ENCODE measurements at places on chromosomes 12 and 14.
A peak's percentile ranks its signal among the peaks of the same experiment; 100 is the strongest.

DNA sequence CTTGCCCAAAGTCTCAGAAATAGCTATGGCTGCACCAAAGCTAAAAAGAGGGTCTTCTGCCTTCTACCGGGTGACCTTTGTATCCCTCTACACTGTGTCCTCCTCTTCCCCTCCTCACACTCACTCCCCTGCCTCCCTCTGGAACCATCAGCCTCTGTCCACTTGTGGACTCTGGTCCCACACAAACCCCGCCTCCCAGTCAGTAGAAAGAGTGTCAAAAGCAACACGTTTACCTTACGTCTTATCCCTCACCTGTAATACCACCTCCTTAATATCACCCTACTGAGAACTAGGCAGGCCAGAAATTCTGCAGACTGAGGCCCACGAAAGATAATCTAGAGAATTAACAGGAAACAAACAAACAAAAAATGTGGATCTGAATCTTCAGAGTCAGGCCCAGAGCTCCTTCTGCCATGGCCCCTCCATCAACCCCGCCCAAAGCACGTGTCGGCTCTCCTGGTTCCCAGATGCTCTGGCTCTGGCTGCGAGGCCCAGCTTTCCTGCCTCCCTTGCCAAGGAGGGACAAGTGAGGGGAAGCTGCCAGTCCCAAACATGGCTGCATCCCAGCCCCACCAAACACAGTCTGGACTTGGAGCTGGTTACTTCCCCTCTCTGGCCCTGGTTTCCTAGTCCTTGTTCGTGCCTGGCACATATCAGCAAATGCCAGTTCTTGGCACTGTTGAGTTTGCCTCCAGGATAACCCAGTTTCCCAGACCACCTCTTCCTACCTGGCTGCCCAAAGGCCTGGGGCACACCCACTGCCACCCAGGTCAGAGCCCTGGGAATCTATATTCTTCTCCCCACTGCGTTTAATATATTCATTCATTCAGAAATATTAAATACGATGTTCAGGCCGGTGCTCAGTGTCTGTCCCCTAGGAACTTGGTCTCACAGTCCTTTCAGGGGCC lies 2.7 kb downstream of the ACTN1 start:
- no peak for DNase-seq

DNA sequence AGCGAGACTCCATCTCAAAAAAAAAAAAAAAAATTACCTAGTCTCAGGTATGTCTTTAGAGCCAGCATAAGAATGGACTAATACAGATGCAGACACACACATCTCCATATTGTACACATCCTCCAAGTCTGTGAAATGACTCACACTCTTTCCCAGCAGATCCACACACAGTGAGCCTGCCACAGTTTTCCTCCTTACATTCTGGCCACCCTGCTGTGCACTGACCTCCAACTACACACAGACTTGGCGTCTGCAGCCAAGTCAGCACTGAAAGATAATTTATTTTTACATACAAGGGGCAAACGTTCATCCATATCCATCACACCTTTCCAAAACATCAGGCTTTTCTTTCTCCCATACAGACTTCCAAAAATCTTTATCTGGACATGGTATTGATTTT lies 115.9 kb downstream of the SLC25A21 start:
- DNase-seq: peak; percentile 25

GRCh38 chr12:85425926-85426325 lies 145.9 kb downstream of the ALX1 start:
- DNase-seq: no peak

GRCh38 chr14:57139173-57139572 lies 129.5 kb downstream of the EXOC5 start:
- no peak for DNase-seq

DNA sequence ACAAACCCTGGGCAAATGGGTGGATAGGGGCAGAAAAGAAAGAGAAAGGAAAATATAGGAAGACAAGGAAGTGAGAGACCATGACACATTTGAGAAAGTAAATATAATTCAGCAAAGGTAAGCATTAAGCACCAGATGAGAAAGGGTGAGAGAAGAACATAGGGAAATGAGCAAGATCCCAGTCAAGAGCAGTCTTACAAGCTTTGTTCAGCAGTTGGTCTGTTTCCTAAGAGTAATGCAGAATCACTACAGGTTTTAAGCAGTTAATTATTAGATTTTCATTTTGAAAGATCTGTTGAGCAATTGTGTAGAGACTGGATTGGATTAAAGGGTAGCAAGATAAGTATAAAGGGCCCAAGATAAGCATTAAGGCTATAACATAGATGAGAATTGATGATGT lies 146.3 kb downstream of the PLCZ1 start:
- DNase-seq: no peak

DNA sequence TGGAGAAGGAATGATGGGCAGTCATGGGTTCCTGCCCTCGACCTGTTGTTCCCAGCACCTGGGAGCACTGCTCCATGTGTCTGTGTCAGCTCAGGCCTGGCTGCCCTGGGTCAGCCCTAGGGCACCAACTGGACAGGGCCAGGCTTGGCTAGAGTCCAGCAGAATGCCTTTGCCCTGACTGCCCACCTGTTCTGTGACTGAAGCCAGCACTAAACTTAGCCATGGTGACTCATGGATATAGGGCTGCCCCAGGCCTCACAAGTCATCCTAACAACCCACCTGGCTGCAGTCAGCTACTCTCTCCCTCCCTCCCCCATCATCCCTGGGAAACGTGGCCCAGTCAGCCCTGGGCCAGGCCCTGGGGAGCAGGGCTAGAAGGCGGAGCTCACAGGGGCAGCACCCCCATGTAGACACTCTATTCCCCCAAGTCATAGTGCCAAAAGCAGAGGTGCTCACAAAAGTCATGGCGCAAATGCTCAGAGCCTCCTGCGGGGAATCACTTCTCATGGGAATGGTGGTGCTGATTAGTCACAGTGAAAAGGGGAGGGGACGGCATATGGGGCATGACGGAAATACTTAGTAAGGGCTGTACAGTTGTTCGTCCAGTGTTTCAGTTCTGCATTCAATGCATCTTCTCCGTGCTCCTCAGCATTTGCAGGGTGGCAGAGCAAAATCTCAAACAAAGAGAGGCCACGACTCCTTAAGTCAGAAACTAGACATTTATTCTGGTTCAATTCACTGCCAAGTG lies 52.0 kb upstream of the NTF3 start:
- DNase-seq: no peak

- DNase-seq: no peak
Measured at GRCh38 chr14:64995291-64995690, 8.6 kb downstream of the FNTB start.

DNA sequence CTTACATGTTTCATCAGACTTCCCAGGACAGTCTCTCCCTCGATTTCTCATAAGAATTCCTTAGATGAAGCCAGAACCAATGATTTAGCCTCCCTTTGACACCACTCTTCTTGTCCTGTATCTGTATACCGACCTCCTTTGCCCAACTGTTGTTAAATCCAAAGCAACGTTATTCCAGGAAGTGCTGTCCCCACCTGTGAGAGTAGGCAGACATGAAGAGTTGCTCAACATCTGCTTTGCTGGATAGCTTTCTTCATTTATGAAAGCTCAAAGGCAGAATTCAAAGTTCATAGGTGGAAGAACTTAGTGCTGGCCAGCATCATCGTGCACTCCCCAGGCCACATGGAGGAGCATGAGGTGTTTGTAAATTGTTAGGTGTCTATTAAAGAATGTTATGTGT lies 55.6 kb downstream of the GTF2A1 start:
- no peak for DNase-seq

GRCh38 chr12:54749191-54749818 lies 101.1 kb upstream of the DCD start:
- DNase-seq: peak; percentile 4

- DNase-seq: peak; percentile 6
Measured at GRCh38 chr12:71626768-71627167, 36.9 kb downstream of the ZFC3H1 start.

GRCh38 chr12:112996501-112996900 lies 18.2 kb downstream of the OAS2 start:
- DNase-seq: no peak

GRCh38 chr12:22658214-22658613 lies 33.2 kb downstream of the ETNK1 start:
- no peak for DNase-seq

DNA sequence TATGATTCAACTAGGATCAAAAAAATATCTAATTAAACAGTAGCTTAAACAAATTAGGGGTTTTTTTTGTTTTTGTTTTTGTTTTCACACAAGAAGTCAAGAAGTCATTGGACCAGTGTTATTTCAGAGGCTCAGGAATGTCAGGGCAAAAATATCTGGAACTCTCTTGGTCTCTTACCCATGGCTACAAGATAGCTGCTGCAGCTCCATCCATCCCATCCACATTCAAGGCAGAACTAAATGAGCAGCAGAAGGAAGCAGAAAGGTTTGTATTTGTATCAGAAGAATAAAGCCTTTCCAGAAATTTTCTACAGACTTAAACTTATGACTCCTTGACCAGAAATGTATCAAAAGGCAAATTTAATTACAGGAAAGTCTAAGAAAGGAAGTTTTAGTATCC lies 33.8 kb upstream of the BCL2L14 start:
- DNase-seq: no peak

DNA sequence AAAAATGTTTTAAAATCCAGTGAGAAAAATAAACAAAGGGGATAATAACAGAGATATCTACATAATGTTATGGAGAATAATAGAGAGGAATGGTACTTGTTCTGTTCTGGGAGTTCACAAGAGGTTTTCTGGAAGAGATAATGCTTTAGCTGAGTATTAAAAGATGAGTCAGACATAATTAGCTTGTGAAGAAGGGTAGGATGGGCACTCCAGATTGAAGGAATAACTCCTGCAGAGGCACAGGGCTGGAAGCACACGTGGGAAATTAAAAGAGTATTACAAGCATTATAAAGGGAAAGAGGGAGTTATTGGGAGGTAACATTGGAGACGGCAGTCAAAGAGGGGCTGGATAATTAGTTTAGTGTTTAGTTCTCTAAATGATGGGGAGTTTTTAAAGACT lies 124.9 kb upstream of the BTG1 start:
- DNase-seq: no peak

GRCh38 chr14:89507521-89507920 lies 90.5 kb upstream of the FOXN3 start:
- peak; percentile 24 for DNase-seq

DNA sequence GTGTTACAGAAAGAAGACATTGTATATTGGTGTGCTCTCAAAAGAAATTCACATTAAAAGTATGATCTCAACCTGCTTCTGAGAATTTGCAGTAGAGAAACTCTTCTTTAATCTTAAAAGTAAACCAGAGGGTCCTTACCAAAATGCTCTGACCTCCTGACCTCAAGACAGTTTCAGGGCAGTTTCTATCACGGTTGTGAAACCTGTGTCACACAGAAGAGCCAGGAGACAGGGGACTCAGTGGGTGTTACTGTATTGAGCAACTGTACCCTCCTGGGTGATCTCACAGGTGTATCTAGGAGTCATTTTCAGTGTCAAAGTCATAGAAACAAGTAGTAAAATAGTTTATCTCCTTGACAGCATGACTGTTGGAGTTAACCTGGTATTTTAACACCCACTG lies 178.0 kb downstream of the GRIP1 start:
- no peak for DNase-seq

GRCh38 chr14:49905989-49906388 lies 13.1 kb downstream of the ARF6 start:
- no peak for DNase-seq

- DNase-seq: no peak
Measured at GRCh38 chr12:131436922-131437705, 273.8 kb upstream of the SFSWAP start.

DNA sequence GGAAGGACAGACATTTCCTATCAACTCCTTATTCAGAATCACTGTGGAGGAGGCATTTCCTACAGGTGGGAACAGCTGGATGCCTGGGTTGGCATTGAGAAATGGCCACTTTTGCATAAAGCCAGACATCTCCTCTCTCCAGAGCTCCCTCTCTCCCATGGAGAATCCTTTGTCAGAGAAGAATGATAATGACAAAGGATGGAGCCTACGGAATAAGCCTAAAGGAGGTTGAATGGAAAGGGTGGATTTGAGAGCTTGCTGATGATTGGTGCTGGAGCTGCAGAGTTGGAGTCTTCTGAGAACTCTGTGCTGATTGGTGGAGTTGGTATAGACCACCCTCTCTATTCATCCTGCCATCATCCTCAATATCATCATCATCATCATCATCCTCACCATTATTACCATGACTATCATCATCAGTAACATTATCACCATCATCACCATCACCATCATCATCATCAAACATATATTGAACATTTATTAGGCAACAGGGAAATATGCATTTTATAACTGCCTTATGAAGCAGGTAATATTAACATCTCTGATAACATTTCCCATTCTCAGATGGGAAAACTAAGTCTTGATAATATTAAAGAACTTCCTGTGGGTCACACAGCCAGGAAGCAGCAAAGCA lies 89.2 kb upstream of the HSPB8 start:
- DNase-seq: no peak

- no peak for DNase-seq
Measured at GRCh38 chr12:43331935-43332334, 220.1 kb downstream of the ADAMTS20 start.

GRCh38 chr14:38623661-38624060 lies 367.8 kb upstream of the CLEC14A start:
- peak; percentile 26 for DNase-seq

GRCh38 chr14:103384450-103385151 lies 614 bp upstream of the MARK3 start:
- no peak for DNase-seq

DNA sequence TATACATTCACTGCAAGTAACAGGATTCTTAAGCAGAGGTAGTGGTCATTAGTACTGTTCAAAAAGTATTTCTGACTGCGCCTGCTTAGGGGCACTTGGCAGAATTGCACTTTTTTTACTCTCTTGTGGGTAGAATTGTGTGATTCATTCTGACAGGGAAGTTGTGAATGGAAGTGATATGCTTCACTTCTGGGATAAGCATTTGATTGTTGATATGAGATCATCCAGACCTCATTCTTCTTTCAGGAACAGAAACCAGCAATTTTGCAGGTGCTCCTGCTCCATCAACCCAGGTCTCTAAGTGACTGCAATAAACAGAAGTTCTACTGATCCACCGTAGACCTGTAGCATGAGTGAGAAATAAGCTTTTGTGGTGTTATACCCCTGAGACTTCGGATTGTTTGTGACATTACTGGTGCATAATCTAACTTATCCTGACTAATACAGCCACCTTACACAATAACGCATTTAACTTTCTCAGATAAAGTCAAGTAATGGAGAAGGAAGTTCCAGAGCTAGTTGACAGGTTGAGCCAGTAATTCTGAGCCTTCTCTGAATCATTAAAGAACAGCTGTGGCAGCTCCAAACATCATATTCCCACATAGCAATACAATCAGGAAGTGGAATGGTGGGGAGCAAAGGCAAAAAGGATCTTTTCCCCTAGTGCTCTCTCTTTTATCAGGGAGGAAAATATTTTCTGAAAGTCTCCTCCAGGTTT lies 387.9 kb downstream of the SYT1 start:
- DNase-seq: no peak
